Cardiac ventricle fibroblast (primary cell): ENCODE measurements at places on chromosomes 2 and 18. TPM values are rescaled to one million over a fixed set of nuclear protein-coding genes. Genes with fewer than 3 reads are reported as not detected.

TNS1 gene
- 82.9 and 101 TPM in 2 replicates for total RNA-seq

CNPPD1 gene
- total RNA-seq: 20.8 and 32.6 TPM in 2 replicates

NTSR2 gene
- not detected in 2 replicates for total RNA-seq

CLEC4F gene
- not detected in 2 replicates for total RNA-seq

GAREM2 gene
- 4.0 and 4.2 TPM in 2 replicates for total RNA-seq

EMILIN2 gene
- total RNA-seq: 16.3 and 20.6 TPM in 2 replicates
